LHCN-M2 (cell line): ENCODE measurements at places on chromosomes 7 and 10. TPM values are rescaled to one million over a fixed set of nuclear protein-coding genes. Genes with fewer than 3 reads are reported as not detected.
A peak's percentile ranks its signal among the peaks of the same experiment; 100 is the strongest.

Gene SYT15
- under 0.01 TPM in 1 of 2 replicates, not detected in the other for total RNA-seq

Gene MARVELD1
- total RNA-seq, result 54.7 and 56.0 TPM in 2 replicates

Gene TAS2R3
- total RNA-seq, result 0.19 and 0.34 TPM in 2 replicates

Gene SLC13A4
- total RNA-seq, result 0.06 TPM in 1 of 2 replicates, not detected in the other

- peak; percentile 34 for DNase-seq
Measured at GRCh38 chr7:24669971-24670591, 87.2 kb downstream of the GSDME start.

GRCh38 chr7:16421333-16422102 lies at the start of gene CRPPA:
TSS of gene CRPPA (minus strand) at chr7:16421538. CDS start at chr7:16421322, 216 bp downstream.
- peak; percentile 69 for DNase-seq

DNA sequence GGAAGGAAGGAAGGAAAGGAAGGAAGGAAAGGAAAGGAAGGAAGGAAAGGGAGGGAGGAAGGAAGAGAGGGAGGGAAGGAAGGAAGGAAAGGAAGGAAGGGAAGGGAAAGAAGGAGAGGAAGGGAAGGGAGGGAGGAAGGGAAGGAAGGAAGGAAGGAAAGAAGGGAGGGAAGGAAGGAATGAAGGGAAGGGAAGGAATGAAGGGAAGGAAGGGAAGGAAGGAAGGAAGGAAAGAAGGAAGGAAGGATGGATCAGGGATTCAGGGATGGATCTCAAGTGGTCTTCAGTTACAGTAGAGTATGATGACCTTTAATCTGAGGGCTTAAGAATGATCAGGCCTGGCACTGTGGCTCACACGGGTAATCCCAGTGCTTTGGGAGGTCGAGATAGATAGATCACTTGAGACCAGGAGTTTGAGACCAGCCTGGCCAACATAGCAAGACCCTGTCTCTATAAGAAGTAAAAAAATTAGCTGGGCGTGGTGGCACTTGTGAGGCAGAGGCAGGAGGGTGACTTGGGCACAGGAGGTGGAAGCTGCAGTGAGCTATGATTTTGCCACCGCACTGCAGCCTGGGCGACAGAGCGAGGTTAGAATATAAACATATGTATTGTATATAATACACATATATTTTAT lies 760 bp upstream of the FOXK1 start:
- DNase-seq, result no peak

DNA sequence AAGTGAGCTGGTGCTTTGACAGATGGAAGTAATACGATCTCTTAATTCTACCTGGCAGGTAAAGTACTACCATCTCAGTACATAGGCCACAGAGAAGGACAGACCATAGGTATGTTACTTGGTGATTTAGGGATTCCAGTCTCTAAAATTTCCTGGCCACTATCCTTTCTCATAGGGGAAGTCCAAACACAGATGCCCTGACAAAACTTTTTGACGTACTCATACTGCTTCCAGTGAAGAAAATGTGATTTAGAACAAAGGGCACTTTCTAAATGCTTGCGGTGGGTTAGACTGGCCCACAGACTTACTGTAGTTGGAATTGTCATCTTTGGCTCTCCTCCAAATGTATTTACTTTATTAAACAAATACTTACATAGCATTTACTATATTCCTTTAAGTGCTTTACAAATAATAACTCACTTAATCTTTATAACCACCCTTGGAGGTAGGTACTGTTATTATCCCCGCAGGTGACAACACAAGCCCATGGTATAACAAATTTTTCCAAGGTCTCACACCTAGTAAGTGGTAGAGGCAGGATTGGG lies 3.0 kb downstream of the PI4K2A start:
- no peak for DNase-seq

- DNase-seq, result no peak
Measured at GRCh38 chr10:129715805-129716204, 248.3 kb downstream of the EBF3 start.

- no peak for DNase-seq
Measured at GRCh38 chr7:21543528-21544302, 876 bp downstream of the DNAH11 start.
